AG08395 (cell line): ENCODE measurements at places on chromosomes 2 and 18.
A peak's percentile ranks its signal among the peaks of the same experiment; 100 is the strongest.

- DNase-seq: peak; percentile 89
These were observed 29.5 kb downstream of the PAX8 start for GRCh38 chr2:113248997-113249770.

- no peak for DNase-seq
These were observed 4.1 kb downstream of the CYTIP start for GRCh38 chr2:157439824-157440186.

- DNase-seq: no peak
These were observed 67.9 kb downstream of the EIPR1 start for GRCh38 chr2:3309496-3310355.

GRCh38 chr2:113685471-113685870, 58.4 kb downstream of the RABL2A start:
- DNase-seq: no peak

DNA sequence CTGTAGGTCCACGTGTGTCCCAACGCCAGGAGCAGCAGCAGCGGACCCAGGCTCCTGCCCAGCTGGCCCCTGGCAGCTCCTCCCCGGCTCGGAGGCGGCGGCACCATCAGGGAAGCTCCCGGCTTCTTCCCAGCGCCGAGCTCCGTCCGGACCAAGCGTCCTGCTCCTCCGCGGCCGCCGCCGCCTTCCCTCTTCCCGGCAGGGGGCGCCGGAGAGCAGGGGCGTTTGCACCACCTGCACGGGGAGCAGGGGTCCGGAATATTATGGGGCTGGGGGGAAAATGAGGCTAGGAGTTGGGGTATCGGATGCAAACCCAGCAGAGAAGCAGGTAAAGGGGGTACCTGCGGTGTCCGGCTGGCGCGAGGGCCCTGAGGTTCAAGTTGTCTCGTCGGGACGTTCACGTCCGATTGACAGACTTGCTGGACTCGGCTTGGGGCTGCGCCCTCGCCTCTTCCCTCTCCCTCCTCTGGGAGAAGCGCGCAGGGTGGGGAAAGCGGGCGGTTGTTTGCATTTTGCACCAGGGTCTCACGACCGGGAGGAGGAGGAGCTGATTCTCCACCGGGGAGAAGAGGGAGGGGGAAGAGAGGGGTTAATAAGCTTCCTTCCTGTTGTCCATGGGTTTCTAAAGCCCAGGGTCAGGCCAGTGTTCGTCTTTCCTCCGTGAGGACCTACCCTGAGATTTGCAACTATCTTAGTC, at the start of gene CCBE1:
Gene CCBE1 (minus strand): TSS at position 188 of the 697 bp plus-strand sequence.
- peak; percentile 67 for DNase-seq

DNA sequence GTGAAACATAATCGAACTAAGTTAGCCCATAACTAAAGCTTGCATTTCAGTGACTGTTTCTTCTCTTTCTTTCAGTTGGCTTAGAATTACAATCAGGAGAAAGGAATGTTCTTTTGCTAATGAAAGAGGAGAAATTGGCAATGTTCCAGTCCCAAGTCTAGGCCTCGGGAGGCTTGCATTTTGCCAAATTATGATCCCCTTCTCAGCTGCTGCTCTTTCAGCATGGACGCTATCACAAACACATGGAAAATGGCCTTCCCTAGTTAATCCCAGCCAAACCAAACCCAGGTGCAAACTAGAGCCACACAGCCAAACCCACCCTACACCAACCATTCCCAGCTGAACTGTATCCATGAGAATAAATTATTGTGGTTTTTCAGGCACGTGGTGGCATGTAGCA, 605.2 kb upstream of the LRRTM4 start:
- DNase-seq: no peak

DNA sequence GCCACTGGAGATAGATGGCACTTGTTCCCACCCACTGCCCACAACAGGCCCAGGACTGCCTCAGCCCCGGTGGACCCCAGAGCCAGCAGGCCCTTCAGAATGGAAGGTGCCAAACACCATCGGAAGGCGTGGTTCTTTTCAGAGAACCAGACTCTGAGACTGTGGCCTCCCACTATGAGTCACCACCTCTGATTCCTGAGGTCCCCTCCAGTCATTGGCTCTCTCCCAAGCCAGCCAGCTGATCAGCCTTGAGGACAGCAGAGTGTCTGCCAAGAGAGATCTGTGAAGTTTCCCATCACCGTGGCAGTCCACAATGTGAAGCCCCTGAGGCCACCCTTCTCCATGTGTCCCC, 10.4 kb upstream of the MAP3K2 start:
- DNase-seq: peak; percentile 98

DNA sequence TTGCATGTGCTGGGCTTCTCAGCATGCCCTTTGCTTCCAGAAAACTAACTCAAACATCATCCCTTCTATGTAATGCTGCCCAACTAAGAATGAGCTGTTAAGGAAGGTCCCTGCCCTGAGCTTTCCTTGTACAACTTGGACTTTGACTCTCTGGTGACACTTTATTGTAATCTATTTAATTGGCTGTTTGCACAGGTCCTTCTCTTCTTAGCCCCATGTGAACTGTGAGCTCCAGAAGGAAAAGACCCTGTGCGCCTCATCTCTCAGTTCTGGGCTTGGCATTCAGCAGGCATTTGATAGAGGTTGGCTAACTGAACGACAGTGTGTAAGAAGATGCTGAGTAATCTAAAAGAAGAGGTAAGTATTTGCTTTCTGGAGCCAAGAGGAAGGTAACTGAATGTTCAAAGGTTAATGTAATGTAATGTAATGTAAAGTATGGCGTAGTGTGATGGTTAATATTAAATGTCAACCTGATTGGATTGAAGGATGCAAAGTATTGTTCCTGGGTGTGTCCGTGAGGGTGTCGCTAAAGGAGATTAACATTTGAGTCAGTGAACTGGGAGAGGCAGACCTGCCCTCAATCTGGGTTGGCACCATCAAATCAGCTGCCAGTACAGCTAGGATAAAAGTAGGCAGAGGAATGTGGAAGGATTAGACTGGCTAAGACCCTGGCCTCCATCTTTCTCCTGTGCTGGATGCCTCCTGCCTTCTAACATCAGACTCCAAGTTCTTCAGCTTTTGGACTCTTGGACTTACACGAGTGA, 60.8 kb upstream of the CCDC195 start:
- DNase-seq: no peak

- DNase-seq: peak; percentile 18
These were observed 22.2 kb upstream of the NAB1 start for GRCh38 chr2:190626641-190627210.

DNA sequence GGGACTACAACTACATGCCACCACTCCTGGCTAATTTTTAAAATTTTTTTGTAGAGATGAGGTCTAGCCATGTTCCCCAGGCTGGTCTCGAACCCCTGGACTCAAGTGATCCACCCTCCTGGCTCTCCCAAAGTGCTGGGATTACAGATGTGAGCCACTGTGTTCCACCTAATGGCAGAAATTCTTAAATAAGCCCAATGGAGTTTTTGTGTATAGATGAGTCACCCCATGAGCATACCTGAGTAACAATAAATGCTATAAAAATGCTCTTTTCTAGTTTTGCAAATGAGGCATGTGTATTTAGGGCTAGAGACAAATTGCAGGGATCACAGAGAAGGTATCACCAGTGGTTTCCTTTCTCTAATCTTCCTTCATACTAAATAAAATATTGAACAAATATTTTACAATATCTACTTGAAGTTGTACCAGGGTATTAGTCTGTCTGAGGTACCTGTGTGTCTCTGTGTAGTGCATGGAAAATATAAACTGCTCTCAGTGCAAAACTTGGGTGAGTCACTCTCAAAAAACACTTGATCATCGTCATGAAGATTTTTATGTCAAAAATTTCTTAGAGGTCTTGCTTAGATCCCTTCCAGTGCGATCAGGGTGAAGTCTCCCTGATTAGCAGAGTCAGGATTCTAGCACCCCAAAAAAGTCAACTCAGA, 337.1 kb upstream of the MMADHC start:
- no peak for DNase-seq

- DNase-seq: no peak
These were observed 144.0 kb downstream of the EML6 start for GRCh38 chr2:54867457-54867856.

GRCh38 chr2:118983133-118983532, 41.1 kb downstream of the MARCO start:
- DNase-seq: no peak

- DNase-seq: peak; percentile 92
These were observed 199.3 kb upstream of the EPAS1 start for GRCh38 chr2:46097714-46098480.

DNA sequence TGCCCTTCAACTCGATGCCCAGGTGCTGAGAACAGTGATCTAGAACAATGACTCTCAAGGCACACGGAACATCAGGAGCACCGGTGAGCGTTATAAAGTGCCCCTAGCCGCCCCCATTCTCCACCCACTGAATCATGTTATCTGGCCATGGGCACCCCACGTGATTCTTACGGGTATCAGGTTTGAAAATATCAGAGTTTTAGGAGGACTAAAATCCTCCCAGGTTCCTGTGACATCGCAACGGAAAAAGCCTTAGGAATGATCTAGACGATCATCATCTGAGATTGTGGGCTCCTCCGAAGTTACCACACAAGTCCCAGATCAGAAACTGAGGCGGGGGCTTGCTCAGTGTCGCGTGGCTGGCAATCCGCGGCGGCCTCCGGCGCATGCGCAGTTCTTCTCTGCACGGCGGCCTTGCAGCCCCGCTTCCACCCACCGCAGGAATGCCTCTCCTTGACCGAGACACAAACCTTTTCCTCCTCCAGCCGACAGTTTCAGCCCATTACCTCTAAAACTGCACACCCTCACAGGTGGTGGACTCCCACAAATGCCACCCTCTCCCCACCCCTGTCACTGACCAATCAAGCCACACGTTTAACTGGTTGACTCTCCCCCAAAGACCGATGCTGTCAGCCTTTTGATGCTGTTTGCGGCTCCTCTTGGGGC, 5.8 kb upstream of the MRPL33 start:
- DNase-seq: no peak

- DNase-seq: no peak
These were observed 127.6 kb upstream of the HS6ST1 start for GRCh38 chr2:128446049-128446873.

- DNase-seq: no peak
These were observed 76.2 kb downstream of the NPAS2 start for GRCh38 chr2:100895934-100896685.

DNA sequence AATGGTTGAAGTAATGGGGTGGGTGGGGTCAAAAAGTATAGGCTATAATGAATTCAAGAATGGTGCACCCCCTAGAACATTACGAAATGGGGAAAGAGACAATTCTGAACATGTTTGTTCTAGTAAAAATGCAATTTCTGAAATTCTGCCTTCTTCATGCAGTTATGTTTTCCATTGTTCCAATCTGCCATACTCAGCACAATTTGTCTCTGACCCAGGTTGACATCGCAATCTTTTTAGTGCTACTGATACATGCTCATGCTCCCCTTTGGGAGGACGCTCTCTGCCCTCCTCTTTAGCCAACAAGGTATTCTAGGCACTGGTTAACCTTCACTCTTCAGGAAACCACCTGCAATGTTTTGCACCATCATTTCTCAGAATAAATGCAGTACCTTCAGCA, 1303.9 kb upstream of the PIK3C3 start:
- no peak for DNase-seq

DNA sequence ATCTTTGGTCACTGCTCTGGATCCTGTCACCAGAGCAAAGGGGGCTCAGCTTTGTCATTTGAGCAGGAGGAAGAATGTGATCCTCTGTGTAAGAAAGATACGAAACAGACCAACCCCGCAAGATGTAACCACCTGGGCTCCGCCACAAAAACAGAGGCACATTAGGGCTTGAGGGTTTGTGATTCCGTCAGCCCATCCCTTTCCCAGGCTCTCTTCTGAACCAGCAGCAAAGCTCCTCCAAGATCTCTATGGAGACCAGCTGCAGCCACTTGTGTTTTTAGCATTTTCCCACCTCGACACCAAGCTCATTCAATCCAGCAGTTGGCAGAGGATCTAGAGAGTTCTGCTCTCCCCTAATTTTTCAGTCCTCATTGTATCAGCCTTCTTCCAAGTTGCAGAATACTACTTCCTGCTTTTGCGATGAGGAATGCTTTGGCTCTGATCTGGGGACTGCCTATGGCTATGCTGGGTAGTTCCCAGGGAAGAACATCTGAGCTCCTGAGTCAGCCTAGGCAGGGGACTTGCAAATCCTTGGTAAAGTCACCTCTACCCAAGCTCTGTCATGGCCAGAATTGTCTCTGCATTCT, 139.6 kb upstream of the RAB12 start:
- peak; percentile 69 for DNase-seq

GRCh38 chr2:115874427-115874826, 1432.0 kb downstream of the DPP10 start:
- no peak for DNase-seq

DNA sequence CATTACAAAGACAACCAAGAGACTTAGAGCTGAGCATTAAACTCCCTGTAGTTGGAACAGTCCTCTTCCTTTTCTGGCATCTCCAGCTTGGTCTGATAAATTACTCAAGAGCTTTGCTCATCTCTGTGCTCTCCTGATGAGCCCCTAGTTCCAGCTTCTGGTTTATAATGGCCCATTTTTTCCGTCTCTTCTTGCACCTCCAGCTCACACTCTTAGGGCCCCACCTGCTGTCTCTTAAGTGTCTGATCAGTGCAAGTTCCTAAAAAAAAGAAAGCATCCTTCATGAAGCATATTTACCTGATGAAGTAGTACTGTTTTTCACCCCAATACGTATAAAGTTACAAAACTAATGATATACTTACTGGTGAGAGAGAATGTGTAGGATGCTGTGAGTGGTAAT, 822.9 kb downstream of the RNF144A start:
- DNase-seq: no peak

DNA sequence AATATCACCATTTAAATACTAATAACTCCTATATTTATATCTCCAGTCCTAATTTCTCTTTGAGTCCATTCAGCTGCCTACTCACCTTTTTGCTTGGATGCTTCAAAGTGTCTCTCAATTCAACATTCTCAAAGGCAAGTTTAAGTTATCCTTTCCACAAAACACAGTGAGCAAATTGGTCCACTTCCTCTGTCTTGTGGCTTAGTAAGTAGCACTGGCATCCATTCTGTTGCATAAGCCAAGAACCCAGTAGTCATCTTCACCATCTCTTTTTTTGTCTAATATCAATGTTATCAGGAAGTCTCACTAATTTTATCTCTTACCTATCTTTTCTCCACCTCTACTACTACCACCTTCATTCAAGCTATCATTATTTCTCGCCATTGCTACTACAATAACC, 27.4 kb upstream of the IL1RL1 start:
- no peak for DNase-seq

- DNase-seq: no peak
These were observed 1350.2 kb upstream of the FAM98A start for GRCh38 chr2:34949316-34949715.

- DNase-seq: peak; percentile 15
These were observed 63.4 kb downstream of the NCKAP5 start for GRCh38 chr2:133504566-133505505.

DNA sequence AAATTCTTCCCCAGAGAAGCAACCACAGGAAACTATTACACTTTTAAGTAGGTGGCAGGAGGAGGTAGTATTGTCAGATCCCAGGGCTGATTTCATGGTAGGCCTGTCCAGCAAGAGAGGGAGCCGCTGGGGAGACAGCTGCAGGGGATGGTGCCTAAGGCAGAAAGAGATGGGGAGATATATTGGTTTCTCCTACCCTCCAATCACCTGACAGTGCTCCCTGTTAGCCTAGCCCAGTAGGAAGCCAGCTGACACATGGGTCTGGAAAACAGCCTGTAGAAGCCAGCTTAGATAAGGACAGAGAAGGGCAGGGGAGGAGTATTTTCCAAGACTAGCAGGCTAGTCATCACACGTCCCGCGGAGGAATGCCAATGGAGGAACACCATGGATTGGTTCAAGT, 8.2 kb upstream of the SPOPL start:
- DNase-seq: no peak
